ENCODE measurements at places on chromosomes 2 and 18.

DNA sequence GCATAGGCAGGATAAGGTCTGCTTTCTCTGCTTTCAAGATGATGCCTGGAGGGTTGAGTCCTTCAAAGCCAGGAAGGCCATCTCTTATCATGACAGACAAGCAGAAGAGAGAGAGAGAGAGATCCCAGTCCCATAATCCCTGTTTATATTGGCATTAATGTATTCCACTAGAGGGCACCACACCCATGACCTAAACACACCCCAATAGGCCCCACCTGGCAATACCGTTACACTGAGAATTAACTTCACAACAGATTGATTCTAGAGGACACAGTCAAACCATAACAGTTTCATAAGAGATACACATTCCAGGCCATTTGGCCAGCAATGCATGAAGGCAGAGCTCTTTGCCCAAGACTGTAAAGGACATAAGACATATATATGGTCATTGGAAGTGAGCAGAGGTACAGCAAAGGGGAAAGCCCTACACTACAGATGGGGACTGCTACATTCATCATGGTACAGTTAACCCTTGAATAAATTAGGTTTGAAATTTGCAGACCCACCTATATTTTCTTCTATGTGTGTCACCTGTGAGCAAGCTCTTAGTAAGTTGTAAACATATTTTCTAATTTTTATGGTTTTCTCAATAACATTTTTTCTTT lies 1516.1 kb downstream of the RPIA start:
- DNase-seq = peak; percentile 12

DNA sequence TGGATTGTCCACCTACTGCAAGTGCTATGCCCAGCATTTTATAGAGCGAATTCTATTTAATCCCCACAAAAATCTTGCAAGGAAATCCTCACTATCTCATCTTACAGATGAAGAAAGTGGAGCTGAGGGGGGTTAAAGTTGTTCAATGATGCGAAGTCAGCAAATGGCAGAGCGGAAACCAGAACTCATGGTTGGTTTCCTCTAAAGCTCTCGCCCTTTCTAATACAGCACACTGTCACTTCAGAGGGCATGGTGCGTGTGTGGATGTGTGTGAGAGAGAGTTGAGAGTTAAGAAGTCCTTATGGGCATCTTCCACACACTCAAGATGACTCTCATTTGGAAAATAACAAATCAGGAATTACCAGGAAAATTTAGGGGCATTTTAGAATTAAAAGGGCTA lies 78.4 kb downstream of the TGFA start:
- no peak for DNase-seq

DNA sequence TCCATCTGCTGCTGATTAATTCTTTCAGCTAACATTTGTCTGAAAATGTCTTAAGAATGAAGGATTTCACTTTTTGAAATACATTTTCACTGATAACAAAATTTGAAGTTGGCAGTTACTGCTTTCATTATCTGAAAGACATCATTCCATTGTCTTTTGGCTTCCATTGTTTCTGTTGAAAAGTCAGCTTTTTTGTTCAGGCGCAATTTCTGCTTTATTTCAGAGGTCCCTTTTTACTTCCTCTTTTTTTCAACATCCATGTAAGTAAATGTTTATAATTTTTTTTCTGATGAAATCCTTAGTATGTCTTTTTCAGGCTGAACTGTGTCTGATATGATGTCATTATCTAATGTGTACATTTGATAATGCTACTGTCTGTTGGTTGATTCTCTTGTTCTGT lies 184.2 kb downstream of the RND3 start:
- DNase-seq = no peak

GRCh38 chr18:22542406-22542835 lies 124.7 kb upstream of the CTAGE1 start:
- DNase-seq = no peak

- no peak for DNase-seq
Measured at GRCh38 chr2:223404616-223405015, 197.5 kb downstream of the SCG2 start.
